ENCODE measurements at places on chromosomes 12 and 14. TPM values are rescaled to one million over a fixed set of nuclear protein-coding genes. Genes with fewer than 3 reads are reported as not detected.

DNA sequence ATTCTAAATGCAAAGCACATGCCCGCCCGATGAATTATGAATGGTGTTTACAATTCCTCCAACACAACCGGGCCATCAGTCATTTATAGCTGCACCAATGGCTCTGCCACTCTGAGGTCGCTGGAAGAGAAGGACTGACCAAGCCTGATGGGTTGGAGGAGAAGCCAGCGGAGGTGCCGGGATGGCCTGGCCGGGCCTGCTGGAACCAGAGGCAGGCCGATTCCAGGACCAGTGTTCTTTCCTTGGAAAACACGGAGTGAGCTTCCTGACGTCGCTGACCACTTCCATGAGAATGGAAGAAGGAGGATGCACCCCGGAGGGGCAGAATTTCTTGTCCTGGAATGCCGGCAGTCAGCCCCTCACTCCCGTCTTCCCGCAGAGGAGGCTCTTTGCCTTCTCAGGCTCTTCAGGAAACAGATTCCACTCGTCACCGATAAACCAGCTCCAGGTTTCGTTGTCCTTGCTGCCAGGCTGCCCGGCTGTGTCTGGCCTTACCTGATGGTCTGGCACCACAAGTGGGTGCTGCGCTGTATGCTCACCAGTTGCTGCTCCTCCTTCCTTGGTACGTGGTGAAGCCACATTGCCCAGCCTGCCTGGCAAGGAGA is 358.5 kb upstream of the SFSWAP start:
- H3K4me3 ChIP-seq = no peak overlapping the region
- H3K4me1 ChIP-seq = no peaks in the 10 kb centered on the region
- H3K27ac ChIP-seq = no peak overlapping the region
- H3K36me3 ChIP-seq = no peaks in the 10 kb centered on the region
- no peak for DNase-seq

GRCh38 chr12:49615725-49616124 is 7.6 kb upstream of the PRPF40B start:
- no peak overlapping the region for H3K4me3 ChIP-seq
- H3K27ac ChIP-seq = no peak overlapping the region
- no peaks in the 10 kb centered on the region for H3K36me3 ChIP-seq

Gene NID2
- total RNA-seq = 0.84 TPM

- no peaks in the 10 kb centered on the region for H3K36me3 ChIP-seq
- H3K27ac ChIP-seq = no peak overlapping the region
- no peaks in the 10 kb centered on the region for H3K27me3 ChIP-seq
- H3K4me3 ChIP-seq = no peak overlapping the region
Measured at GRCh38 chr12:59500335-59500734, 95.5 kb upstream of the SLC16A7 start.

Gene MYO1A
- total RNA-seq = 0.76 TPM

DNA sequence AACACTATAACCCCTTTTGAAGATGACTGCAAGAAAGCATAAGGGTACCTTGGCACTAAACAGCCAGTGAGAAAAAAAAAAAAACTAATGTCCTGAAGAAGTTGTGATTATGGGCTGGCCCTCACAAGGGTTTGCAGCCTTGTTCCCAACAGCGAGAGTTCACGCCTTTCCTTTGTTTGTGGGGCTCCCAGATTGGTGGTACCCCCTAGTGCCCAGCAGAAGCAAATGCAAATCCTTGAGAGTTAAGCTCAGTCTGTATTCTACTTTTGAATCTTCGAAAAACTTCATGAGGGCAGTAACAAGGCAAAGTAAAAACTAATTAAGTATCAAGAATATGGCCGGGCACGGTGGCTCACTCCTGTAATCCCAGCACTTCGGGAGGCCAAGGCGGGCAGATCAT is 238.9 kb upstream of the LMO3 start:
- no peak overlapping the region for H3K27ac ChIP-seq
- H3K4me3 ChIP-seq = no peak overlapping the region
- H3K4me1 ChIP-seq = no peaks in the 10 kb centered on the region
- no peaks in the 10 kb centered on the region for H3K36me3 ChIP-seq
- no peak for DNase-seq
- H3K27me3 ChIP-seq = no peaks in the 10 kb centered on the region

DNA sequence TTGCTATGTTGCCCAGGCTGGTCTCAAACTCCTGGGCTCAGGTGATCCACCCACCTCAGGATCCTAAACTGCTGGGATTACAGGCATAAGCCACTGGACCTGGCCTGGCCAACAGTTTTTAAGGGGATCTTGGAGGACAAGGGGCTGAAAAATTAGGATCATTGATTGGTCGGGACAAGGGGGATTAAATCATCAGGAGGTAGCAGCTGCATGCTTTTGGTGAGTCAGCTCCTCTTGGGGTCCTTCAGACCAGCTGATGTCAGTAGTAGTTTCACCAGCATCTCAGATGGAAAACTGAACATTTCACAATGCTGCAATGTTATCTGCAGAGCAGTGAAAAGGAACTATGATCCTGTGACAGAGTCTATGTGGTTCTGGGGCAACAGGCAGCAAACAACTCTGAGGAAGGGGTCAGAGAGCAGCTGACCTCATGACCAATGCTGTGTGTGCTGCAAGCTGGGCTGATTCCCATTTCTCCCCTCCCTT is 6.3 kb downstream of the LRRC74A start:
- no peak for DNase-seq
- H3K4me3 ChIP-seq = no peak overlapping the region
- H3K4me1 ChIP-seq = no peaks in the 10 kb centered on the region

Gene KRT79
- total RNA-seq = not detected

Gene TRHDE
- total RNA-seq = 2.9 TPM

GRCh38 chr14:93544212-93544611 is 113.5 kb downstream of the UNC79 start:
- H3K36me3 ChIP-seq = no peaks in the 10 kb centered on the region
- no peak overlapping the region for H3K27ac ChIP-seq
- peaks cover 31% of the 10 kb centered on the region for H3K27me3 ChIP-seq
- H3K4me1 ChIP-seq = no peaks in the 10 kb centered on the region
- H3K4me3 ChIP-seq = no peak overlapping the region
- DNase-seq = no peak

- DNase-seq = no peak
- no peaks in the 10 kb centered on the region for H3K27me3 ChIP-seq
- H3K4me1 ChIP-seq = no peaks in the 10 kb centered on the region
Measured at GRCh38 chr14:79016828-79017505, 846.8 kb downstream of the NRXN3 start.

- peak overlapping the region; percentile 85 for H3K4me3 ChIP-seq
- H3K27ac ChIP-seq = 0 out of 2 replicates have a peak overlapping the region, but pooled peaks have one; percentile 97
- DNase-seq = no peak
Measured at GRCh38 chr12:2960996-2961616, 1.9 kb downstream of the TEAD4 start.

Data from HCT116 (cell line).